ENCODE measurements at places on chromosomes 1 and 21.

GRCh38 chr1:198125995-198126735 lies 30.6 kb upstream of the NEK7 start:
- DNase-seq = peak; percentile 88

- DNase-seq = no peak
Measured at GRCh38 chr1:173095632-173096031, 44.9 kb upstream of the TNFSF18 start.

- no peak for DNase-seq
Measured at GRCh38 chr1:236458996-236459395, 64.8 kb upstream of the LGALS8 start.

GRCh38 chr1:162696286-162696862 lies 64.1 kb downstream of the DDR2 start:
- DNase-seq = no peak

DNA sequence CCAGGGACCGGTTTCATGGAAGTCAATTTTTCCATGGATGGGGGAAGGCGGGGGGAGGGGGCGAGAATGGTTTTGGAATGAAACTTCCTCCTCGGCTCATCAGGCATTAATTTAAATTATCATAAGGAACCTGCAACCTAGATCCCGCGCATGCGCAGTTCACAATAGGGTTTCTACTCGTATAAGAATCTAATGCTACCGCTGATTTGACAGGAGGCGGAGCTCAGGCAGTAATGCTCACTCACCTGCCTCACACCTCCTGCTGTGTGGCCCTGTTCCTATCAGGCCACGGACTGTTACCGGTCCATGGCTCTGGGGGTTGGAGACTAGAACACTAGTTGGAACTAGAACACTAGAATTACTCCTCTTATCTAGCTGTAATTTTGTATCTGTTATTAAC lies 38.0 kb downstream of the PRRX1 start:
- no peak for DNase-seq

DNA sequence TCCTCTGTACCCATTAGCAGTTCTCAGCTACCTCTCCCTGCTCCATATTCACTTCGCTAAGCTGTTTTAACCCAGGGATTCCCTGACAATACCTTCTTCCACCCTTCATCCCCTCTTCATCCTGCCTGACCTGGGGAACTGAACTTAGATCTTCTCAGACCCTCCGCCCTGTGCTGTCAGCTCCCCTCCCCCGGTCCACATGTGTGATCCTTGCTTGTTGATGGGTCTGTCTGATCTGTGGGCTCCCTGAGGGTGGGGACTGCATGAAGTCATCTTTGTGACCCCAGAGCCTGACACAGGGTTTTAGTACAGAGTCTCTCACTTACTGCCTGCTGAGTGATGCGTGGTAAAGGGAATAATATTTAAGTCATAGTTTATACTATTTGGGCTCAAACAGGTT lies 11.8 kb downstream of the CHAF1B start:
- DNase-seq = no peak

DNA sequence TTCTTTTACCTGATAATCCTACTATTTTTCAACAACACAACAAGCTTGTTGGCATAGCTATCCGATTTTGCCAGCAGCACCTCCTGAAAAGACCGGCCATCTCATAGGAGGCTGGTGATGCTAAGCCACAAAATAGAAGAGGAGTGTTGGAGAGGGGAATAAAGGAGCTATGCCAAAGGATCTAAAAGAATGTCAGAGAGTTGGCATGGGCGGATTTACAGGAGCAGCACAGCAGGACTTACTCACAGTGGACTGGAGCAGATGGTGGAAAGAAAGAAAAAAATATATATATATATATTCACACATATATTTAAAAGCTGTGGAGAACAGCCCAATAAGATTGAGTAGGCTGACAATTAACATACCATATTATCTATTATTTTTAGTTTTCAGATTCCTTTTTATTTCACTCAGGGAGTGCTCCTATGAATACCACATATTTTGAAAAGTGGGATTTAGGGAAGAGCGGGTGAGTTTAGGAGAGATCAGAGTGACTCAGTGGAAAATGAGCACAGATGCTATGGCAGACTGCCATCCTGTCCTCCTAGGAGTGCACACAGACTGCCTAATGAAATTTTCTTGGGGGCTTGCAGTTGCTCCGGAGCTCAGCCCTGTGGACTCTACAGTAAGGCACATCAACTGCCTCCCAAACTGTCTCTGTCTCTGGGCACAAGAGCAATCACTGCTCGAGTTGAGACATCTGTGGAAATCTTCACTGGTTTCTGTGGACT lies 394.4 kb upstream of the CHRM3 start:
- DNase-seq = no peak

DNA sequence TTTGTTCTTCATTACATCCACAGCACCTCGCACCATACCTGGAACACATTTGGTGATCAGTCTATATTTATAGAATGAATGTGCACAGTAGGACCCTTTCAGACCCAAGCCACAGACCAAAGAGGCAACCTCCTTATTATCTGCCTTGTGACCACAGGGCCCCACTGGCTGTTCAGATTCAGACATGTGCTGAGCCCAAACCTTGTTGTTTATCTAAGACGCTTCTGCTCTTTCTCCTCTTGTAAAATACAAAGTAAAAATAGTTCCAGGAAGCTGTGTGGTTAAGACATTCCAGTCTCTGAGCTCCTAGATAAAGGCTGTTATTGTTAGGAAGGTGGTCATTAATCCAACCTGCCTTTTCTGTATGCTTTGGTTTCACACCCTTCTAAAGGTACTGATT lies 3.6 kb upstream of the SCMH1 start:
- no peak for DNase-seq

DNA sequence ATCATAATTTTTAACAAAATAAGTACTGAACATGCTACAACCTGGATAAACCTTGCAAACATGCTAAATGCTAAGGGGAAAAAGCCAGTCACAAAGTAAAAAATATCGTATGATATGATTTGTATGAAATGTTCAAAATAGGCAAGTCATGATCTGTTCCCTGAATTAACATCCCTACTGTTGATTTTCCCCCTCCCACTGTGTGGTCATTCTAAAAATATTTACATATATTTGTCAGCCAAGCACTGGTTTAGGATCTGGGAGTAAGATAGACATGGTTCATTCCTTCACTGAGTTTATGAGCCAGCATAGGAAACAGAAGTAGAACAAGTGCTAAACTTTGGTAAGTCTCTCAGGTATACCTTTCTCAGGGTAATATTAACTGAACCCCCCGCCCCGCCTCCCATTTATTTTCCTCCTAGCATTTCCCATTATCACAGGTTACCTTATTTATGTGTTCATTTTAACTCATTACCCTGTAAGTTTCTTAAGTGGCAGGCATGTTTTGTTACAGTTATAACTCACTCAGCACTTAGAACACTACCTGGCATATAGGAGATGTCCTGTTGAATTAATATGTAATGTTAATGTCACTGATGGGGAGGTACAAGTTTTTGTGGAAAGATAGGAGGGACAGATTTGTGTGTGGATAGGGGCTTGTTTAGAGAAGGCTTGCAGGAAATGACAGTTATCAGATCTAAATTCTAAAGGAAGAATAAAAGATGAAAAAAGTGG lies 12.3 kb downstream of the UQCRH start:
- DNase-seq = peak; percentile 29

- peak; percentile 84 for DNase-seq
Measured at GRCh38 chr1:218565377-218565776, 220.2 kb downstream of the TGFB2 start.

GRCh38 chr1:222918801-222919477 lies 104.1 kb downstream of the DISP1 start:
- no peak for DNase-seq

- no peak for DNase-seq
Measured at GRCh38 chr1:26828411-26828991, 2.0 kb downstream of the ZDHHC18 start.

- DNase-seq = no peak
Measured at GRCh38 chr1:30109853-30110252, 613.5 kb downstream of the MATN1 start.

DNA sequence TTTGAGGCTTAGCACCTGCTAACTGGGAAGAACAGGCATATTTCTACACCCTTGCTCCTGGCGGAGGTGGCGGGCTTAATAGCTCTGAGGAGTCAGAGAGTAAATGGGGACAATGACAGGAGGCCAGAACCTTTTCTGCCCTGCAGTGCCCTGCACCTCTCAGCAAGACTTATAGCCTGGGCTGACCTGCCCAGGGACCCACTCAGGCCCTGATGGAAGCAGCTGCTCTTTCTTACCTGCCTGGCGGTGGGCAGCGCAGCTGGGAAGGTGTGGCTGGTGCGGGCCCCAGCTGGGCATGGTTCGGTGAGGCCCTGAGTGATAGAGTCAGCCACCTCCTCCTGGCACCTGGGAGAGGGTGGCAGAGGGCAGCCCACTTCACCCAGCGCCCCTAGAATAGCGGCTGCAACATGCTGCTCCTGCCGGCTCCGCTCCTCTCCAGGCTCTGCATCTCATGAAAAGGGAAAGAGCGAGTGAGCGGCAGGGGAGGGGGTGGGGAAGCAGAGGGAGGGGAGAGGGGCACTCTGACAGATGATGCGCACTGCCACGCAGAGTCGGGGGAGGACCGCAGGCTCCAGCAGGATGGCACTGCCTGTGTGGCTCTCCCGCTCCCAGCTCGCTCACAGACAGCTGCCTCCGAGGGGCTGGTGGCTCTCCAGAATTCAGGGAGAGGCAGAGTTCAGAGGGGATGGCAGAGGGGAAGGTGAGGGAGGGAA lies at the start of gene RGS8:
Gene RGS8 (minus strand): TSS at position 472 of the 713 bp plus-strand sequence. CDS start 14,938 bp downstream, outside the sequence.
- DNase-seq = no peak

DNA sequence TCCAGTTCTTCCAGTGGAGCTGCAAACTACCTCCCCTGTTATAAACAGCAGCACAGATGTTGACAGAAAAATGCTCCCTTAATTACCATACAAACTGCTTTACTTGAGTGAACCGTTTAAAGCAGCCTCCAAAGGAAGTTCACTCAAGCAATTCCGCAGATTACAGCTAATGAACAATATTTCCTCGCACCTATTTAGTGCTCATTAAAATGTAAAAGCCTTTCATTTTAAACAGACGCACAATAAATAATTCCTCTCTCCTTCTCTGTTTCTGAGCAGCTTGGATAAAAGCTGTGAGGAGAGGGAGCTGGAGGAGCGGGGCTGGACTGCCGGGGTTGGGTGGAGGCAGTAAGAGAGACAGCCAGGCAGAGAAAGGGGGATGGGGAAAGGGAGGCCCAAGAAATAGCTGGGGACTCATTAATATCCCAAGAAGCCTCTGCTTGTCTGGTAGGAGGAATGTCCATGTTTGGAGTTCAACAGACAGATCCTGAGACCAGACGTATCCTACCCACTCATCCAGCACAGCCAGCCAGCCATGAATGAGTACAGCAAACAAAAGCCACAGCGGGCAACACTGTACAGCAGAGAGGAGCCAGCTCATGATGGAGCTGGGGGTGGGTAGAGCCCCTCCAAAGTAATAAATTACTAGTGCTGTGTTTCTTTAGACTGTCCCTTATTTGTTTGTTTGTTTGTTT lies 227.7 kb downstream of the GPATCH2 start:
- DNase-seq = peak; percentile 71

DNA sequence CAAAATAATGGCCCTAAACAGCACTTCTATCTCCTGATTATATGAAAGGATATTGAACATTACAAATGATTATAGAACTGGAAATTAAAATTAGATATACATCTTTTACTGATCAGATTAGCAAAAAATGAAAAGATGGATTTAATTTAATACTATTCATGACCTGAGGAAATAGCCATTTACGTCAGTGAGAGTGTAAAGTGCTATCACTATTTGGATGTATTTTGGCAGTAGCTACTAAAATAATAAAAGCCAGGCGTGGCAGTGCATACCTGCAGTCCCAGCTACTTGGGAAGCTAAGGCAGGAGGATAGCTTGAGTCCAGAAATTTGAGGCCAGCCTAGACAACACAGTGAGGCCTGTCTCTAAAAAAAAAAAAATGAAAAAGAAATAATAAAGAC lies 5.3 kb downstream of the C4BPB start:
- no peak for DNase-seq

- no peak for DNase-seq
Measured at GRCh38 chr1:166969074-166969677, 6.2 kb downstream of the ILDR2 start.

DNA sequence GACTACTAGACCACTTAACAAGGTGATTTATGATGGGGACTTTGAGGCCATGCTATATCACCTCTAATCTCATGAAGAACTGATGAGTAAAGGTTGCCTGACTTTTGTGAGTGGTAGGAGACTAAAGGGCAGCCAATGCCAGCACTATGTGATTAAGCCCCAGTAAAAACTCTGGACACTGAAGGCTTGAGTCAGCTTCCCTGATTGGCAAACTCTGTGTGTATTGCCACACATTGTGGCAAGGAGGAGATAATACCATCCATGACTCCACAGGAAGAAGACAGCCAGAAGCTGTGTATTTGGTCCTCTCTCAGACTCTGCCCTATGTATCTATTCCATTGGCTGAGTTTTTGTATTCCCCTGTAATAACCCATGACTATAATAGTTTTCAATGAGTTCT lies 413.3 kb upstream of the ZRANB2 start:
- DNase-seq = no peak

DNA sequence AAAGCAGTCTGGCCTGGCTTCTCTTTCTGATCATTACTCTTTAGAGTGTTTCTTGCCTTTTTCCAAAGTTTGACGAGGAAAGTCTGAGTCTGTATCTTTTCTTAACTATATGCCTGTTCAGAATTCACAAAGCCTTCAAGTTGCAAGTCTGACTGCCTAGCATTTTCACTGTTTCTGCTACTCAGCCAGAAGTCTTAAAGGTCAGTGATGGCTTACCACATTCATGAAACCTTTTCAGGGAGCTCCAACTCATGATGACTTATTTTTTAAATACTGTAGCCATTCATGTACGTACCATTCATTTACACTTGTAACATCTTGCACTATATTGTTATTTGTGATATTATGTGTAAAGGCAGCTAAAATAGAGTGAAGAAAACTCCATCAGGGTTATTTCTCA lies 58.2 kb downstream of the TNFSF4 start:
- DNase-seq = no peak

- DNase-seq = no peak
Measured at GRCh38 chr1:223650465-223650864, 15.0 kb downstream of the CAPN8 start.

DNA sequence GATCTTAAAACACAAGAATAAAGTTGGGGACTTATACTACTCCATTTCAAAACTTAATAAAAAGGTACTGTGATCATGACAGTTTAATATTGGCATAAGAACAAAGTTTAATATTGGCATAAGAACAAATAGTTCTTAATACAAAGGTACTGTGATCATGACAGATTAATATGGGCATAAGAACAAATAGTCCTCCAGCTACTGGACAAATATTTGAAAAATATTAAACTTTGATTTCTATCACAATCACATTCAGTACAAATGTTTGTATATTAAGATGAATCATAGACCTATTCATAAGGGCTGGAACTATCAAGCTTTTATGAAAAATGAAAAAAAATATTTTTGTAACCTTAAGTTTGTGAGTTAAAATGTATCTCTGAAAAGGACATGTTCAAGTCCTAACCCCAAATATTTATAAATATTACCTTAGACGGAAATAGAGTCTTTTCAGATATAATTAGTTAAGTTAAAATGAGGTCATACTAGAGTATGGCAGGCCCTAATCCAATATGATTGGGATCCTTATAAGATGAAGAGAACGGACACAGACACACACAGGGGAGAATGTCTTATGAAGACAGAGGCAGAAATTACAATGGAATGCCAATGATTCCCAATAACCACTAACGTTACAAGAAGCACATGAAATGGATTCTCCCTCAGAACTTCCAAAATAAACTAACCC lies 79.1 kb upstream of the RGS1 start:
- no peak for DNase-seq

All from Caki2 (cell line).